ENCODE measurements at places on chromosomes 2 and 18. TPM values are rescaled to one million over a fixed set of nuclear protein-coding genes. Genes with fewer than 3 reads are reported as not detected.

DNA sequence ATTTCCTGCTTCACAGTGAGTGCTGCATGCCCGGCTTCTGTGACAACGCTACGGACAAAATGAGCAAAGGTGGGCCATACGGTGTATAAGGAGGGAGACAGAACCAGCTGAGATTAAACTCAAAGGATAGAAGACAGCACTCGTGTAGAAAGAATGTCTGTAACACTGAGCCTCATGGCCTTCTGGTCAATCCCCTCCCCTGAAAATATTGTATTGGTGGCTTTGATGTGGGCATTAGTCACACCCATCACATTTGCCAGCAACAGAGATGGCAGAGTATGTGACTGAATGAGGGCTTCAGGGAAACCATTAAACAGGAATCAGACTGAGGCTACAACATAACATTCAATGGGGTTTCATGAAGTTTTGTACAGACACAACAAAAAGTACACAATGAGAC, 287.8 kb upstream of the CCDC68 start:
- DNase-seq: no peak

GRCh38 chr18:22856870-22857269, 76.3 kb upstream of the RBBP8 start:
- DNase-seq: no peak

- DNase-seq: no peak
Observed at GRCh38 chr2:45889620-45890370, 238.3 kb downstream of the PRKCE start.

DNA sequence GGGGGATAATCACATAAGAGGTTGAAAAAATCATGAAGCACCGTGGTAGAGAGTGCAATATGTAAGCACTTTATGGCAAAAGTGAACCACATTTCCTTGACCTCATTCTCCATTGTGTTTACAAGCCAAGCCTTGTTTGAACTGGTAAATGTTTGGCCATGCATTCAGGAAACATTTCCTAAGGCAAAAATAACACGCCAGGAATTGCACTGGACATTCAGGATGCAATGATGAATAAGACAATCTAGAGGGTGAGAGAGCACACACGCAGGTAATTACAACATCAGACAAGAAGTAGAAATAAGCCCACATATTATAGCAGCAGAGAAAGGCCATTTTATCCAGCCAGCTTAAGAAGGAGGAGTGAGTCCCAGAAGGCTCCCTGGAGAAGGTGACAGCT, 218.0 kb upstream of the OSR1 start:
- peak; percentile 61 for DNase-seq

GRCh38 chr2:165357758-165358157, 111.7 kb upstream of the CSRNP3 start:
- peak; percentile 39 for DNase-seq

- no peak for DNase-seq
Observed at GRCh38 chr2:187966924-187967323, 324.8 kb upstream of the GULP1 start.

- DNase-seq: no peak
Observed at GRCh38 chr2:101795033-101795432, 97.5 kb downstream of the MAP4K4 start.

DNA sequence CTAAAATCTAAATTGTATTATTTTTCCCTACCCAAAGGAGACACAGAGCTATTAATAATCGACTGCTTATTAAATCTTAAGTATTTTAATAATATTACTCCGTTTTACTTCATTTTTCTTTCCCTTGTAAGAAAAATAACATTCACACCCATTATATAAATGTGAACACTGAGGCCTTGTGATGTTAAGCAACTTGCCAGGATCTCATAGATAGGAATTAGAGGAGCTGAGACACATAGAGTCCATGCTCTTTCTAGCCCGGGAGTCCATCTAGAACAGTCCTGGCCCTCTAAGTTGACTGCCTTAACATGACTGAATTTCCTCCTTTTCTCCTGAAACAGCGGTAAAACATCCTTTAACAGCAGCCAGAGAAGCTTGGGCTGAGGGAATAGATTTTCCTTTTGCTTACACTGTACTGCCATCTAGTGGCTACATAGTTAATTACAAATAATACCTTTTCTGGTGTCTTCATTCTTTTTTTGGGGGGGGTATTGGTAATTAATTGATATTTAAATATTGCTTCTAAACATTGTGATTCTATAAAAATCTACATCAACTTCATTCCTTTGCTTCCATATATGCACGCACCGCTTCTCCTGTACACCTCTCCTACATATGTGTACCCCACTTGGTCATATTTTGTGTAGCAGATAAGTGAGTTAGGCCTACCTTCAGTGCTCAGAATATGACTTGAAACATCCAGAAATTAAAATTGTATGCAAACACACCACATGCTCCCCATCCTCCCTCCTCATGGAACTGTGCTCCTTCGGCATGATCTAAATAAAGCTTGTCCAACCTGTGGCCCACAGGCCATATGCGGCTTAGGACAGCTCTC, 125.8 kb upstream of the HNMT start:
- DNase-seq: peak; percentile 60

DNA sequence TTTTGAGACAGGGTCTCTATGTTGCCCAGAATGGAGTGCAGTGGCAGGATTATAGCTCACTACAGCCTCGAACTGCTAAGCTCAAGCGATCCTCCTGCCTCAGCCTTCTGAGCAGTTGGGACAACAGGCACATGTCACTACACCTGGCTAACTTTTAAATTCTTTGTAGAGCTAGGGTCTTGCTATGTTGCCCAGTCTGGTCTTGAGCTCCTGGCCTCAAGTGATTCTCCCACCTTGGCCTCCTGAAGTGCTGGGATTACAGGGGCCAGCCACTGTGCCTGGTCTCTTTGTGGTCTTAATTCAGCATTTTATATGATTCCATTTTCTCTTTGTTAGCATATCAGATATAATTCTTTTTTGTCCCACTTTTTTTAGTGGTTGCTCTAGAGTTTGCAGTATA, 34.1 kb downstream of the CEP192 start:
- DNase-seq: no peak

Gene RIOK3
- total RNA-seq: 57.7 TPM

Gene RRM2
- 5.6 TPM for total RNA-seq

Gene NDC80
- 3.2 TPM for total RNA-seq
